ENCODE measurements at places on chromosomes 7 and 10. TPM values are rescaled to one million over a fixed set of nuclear protein-coding genes. Genes with fewer than 3 reads are reported as not detected.

Gene TAS2R38
- total RNA-seq: not detected

GRCh38 chr7:16841681-16842080, 36.9 kb upstream of the AGR2 start:
- DNase-seq: no peak

Gene PRRT4
- total RNA-seq: 3.2 TPM

- DNase-seq: no peak
Measured at GRCh38 chr7:30331338-30331737, 46.9 kb downstream of the ZNRF2 start.

DNA sequence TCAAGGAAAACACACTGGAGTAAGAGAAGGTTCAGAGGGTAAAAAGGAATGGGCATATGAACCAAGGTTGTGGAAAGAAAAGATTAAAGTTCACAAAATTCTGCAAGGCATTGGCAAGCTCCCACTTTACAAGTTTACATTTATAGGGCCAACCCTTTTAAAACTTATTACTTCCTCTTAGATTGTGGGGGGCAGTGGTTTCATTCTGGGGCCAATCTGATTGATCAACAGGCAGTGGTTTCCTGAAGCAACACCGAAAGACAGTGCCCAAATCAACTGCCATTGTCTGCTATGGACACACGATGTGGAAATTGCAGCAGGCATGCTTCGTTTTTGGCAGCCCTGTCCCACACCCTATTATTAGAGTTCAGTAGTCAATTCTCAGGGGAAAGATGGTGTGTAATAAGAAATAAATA, 154.0 kb downstream of the SGMS1 start:
- no peak for DNase-seq

Measured in SJCRH30 (cell line).